AG08395 (cell line): ENCODE measurements at places on chromosomes 13 and 19.

- no peak for DNase-seq
Observed at GRCh38 chr13:60111691-60112090, 52.0 kb downstream of the DIAPH3 start.

DNA sequence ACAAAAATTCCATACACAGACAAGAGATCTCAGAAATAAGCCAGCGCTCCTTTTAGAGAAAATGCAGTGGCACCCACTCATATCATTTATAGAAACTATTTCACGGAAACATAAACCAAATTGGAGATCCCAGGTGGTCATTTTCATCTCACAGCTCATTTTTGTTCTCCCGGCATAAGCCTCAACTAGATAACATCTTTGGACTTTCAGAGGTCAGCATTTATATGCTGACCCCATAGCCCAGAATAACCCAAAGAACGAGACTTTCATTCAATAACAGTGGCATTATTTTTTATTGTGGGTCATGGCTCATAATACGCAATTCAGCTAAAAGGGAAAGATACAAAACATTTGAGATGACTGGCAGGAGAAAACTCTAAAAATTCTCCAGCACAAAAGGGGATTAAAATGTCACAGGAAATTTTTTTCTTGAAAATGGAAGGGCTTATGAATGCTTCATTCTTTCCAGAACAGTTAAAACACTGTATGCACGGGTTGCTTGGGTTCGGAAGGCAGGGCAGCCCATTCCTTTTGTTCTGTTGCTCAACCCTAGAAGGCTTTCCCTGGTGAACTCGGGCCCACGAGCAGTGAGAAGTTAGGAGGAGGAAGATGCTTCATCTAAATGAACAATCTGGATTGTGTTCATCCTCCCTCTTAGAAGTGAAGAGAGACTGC lies 24.0 kb downstream of the STARD13 start:
- DNase-seq = no peak

- no peak for DNase-seq
Observed at GRCh38 chr13:85520445-85520844, 278.8 kb downstream of the SLITRK6 start.

DNA sequence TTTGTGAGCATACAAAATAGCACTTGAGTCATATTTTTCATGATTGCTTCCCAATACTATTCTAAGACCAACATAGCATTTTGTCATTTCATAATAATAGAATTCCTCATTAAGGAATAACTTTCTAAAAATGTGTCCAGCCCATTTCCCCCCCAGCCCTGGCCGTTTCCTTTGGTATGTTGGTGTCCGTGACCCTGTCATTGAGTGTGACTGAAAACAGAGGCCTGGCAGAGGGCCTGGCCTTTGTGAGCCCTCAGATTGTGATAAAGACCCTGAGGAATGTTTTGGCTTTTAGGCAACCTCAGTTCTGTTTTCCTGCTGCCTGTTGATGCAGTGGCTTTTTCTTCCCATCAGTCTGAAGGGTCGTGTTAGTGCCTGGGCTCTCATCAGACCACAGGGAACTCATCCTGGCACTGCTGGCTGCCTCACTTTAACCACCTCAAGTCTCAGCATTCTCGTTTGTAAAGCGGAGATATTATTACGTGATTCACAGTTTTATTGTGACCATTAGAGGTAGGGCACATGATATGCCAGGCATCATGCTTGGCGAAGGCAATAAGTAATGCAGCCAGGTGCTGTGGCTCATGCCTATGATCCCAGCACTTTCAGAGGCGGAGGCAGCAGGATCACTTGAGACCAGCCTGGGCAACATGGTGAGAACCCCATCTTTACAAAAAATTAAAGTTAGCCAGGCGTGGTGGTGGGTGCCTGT lies 13.8 kb downstream of the SPINT2 start:
- DNase-seq = peak; percentile 83

- peak; percentile 50 for DNase-seq
Observed at GRCh38 chr13:43848001-43848649, 31.4 kb downstream of the CCDC122 start.

DNA sequence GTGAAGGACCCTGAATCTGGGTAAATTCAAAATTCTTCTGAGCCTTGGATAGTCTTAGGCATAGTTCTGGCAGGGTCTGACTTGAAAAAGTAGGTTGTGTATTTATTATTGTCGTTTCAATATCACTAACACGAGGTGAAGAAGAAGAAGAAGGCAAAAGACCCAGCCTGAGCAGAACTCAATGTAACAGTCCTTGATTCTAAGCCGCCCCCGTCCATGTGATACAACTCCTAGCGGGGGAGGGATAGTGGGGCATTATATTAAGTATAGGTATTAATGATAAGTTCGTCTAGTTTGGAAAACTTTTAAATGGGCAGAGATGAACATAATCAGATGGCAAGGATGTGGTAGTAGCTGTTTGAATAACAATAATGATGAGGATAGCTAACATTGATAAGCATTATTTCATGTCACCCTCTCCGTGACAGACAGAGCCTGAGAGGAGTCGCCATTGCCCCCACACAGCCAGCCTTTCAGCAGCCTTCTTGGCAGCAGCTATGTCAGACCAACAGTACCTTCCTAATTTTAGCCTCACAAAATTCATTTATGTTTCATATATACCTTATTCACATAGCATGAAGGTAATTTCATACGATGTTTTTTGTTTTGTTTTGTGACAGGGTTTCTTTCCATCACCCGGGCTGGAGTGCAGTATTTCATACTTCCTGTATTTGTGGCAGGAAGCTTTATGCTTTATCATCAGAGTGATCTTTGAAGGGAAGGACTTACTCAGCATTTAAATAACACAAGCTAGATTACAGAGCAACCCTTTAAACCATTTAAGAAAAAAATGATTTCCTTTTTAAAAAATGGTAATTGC lies 64.4 kb upstream of the NPAS1 start:
- DNase-seq = no peak

- peak; percentile 76 for DNase-seq
Observed at GRCh38 chr19:18519962-18520847, 1.7 kb downstream of the ELL start.

- DNase-seq = no peak
Observed at GRCh38 chr13:48475230-48475629, 57.6 kb downstream of the RCBTB2 start.

DNA sequence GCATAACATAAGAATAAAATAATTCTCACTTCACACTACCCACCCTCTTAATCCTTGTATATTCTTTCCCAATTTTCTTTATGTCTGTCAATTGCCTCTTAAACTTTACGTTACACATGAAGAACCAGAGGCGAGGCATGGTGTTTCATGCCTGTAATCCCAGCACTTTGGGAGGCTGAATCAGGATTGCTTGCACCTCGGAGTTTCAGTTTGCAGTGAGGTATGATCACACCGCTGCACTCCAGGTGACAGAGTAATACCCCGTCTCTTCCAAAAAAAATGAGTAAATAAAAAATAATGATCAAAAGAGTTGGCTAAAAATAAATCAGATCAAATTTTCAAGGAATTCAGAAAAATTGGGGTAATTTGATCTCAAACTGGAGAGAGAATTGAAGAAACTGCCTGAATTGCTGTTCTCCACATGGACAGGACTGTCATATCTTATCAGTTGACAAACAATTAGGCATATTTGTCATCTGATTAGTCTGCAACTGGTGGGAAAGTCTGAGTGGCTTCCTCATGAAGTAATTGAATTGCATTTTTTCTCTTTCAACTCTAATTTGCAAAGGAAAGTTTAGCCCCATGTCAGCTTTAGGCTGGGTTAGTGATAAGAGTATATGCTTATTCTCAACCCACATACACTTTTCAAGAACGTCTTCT lies 302.9 kb downstream of the ITGBL1 start:
- DNase-seq = no peak

- no peak for DNase-seq
Observed at GRCh38 chr13:83824560-83824959, 57.7 kb downstream of the SLITRK1 start.

DNA sequence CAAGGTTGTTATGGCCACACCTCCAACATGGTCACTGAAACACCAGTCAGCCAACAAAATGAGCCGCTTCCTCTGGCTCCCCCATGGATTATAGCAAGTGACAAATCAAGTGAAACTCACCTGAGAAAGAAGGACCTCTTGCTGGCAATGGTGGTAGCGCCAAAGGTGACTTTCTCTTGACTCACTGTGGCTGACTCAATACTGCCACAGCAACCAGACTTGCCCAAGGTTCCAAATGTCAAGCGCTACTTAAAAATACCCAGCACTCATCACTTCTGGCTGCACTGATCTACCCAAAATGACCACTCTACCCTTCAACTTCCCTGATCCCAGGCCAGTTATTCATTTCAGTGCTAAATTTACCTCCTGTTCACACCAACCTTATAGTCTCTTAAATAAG lies 495.5 kb downstream of the FOXO1 start:
- no peak for DNase-seq

DNA sequence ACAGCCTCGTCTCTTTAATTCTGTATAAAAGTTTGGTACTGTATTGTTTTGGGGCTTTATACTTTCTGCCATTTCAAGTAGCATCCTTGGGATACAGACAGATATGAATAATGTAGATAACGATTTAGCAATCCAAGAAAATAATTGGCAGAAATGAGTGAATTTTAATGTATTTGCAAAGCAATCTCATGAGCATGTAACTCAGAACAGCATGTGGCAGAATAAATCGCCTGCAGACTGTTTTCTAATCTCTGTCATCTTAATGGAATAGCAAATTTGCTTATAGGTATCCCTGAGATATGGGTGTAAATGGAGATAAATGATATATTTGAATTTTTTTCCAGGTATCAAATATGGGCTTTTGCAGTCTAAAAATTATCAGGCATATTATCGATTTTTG lies 166.0 kb downstream of the GPC5 start:
- no peak for DNase-seq

- peak; percentile 61 for DNase-seq
Observed at GRCh38 chr13:33281951-33282595, 3.5 kb downstream of the STARD13 start.

GRCh38 chr19:11375143-11375948 lies 880 bp downstream of the SWSAP1 start:
- no peak for DNase-seq

GRCh38 chr19:33208904-33209849 lies 15.0 kb downstream of the LRP3 start:
- no peak for DNase-seq

DNA sequence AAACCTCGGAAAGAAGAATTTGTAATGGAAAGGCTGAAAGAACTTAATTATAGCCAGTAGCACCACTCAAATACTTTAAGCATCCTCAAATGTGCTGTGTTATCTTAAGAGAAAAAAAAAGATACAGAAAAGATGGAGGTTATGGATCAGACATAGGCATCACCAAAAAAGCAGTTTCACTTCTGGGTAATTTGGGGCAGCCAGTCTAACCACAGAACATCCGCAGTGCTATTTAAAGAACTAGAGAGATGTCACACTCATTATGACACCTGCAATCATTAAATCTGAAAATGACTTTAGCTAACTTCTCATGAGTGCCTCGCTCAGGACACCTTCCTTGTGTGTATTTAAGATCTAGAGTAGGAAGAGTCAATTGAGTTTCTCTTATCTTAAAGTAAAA lies 211.8 kb downstream of the RBM26 start:
- no peak for DNase-seq

DNA sequence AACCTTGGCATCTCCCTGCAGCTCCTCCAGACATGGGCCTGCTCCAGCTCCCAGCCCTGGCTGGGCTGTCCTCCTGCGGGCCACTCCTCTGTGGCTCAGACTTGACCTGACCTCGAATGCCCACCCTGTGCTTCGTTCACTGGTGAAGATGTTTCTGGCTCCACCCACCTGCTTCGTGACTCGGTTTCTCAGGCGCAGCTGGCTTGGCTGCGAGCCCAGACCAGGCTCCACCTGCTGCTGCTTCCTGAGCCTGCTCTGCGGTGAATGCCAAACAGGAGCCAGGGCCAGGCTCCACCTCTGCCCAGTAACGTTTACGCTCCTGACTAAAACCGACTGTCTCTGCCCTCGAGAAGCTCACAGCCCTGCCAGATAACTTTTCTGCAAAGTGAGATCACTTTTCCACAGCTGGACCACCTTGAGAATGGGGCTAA lies 8.9 kb upstream of the RSPH6A start:
- DNase-seq = no peak

- DNase-seq = peak; percentile 45
Observed at GRCh38 chr19:49455773-49456172, 2.7 kb downstream of the ALDH16A1 start.

GRCh38 chr13:49925881-49926418 lies 10.2 kb downstream of the SPRYD7 start:
- DNase-seq = no peak

GRCh38 chr19:39631178-39631577 lies 24.5 kb upstream of the LGALS16 start:
- DNase-seq = no peak

GRCh38 chr19:44212866-44213346 lies 574 bp downstream of the ZNF227 start:
- peak; percentile 25 for DNase-seq

GRCh38 chr13:113851826-113852535 lies 11.9 kb downstream of the GAS6 start:
- DNase-seq = no peak

DNA sequence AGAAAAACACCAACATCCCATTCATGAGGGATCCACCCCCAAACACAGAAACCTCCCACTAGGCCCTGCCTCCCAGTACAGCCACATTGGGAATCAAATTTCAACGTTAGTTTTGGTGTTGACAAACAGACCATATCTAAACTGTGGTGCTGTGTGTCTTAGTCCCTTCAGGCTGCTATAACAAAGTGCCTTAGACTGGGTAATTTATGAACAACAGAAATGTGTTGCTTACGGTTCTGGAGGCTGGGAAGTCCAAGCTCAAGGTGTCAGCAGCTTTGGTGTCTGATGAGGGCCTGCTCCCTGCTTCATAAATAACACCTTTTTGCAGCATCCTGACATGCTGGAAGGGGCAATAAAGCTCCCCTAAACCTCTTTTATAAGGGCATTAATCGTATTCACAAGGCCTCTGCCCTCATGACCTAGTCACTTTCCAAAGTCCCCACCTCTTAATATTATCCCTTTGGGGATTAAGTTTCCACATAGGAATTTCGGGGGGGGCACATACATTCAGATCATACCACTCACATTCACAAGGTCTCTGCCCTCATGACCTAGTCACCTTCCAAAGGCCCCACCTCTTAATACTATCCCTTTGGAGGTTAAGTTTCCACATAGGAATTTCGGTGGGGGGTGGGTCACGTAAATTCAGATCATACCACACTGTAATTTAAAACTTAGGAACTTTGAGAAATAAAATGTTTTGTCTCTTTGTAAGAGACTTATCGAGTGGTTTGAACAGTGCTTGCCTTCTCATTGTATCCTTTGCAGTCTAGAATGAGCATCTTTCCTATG lies 27.5 kb downstream of the ZNF507 start:
- DNase-seq = no peak

DNA sequence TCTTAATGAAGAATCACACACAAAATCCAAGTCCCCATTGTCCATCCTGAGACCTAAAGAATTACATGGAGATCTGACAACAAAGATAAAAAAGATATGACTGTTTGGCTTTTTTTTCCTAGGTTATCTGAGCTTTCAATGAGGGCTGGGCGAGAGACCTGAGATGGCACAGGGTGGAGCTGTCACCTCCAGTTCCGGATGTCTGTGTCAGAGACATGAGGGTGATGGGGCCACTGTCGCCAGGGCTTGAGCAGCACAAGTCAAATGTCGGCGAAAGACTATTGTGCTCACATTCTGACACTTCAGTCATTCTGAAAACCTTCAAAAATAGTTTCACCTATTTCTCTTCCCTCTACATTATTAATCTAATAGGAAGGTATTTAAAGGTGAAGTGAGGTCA lies 65.7 kb downstream of the SLC7A1 start:
- no peak for DNase-seq

- no peak for DNase-seq
Observed at GRCh38 chr13:68369739-68370138, 1139.6 kb upstream of the PCDH9 start.
